Cerebellar nuclear complex (tissue), 1 donor: ENCODE measurements at places on chromosomes 6 and 20.

GRCh38 chr6:156970595-156971112 lies 193.5 kb downstream of the ARID1B start:
- DNase-seq: no peak

DNA sequence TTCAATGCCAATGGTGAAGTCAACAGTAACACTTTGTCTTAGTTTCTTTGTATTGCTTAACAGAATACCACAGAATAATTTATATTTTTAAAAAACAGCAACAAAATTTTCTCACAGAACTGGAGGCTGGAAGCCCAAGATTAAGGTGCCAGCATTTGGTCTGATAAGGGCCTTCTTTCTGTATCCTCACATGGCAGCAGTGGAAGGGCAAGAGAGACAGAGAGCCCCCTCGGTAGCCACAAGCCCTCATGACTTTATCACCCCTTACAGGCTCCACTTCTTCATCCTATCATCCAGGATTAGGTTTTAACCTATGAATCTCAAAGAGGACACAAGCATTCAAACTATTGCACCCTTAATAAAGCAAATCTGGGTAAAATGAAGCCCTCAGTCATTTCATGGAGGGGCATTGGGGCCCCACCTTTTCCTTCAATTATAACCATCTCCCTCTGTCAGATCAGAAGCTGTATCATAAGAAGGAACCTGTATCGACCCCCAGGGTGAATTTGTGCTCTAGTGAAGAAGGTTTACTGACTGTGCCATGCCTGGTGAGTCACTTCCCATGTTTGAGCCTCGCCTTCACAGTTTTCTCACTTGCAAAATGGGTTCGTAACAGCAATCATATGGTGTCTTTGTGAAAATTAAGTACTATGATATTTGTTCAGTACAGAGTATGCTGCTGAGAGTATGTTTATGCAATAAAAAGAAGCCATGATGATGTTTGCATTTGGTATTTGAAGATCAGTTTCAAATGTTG lies 178.2 kb downstream of the LRFN2 start:
- no peak for DNase-seq

DNA sequence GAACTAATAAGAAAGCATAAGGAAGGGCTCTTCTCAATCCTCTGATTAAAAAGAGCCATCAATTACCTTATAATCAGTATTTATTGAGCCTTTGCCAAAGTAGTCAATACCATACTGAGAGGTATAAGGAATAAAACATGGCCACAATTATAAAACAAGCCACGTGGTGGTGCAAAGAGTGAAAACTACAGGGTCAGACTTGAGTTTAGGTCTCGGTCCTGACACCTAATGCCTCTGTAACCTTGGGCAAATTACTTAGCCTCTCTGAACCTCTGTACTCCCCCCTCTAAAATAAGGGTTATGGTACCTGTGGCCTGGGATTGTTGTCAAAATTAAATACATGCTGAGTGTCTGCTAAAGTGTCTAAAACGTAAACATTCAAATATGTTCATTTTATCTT lies 11.8 kb downstream of the TRIM10 start:
- no peak for DNase-seq

DNA sequence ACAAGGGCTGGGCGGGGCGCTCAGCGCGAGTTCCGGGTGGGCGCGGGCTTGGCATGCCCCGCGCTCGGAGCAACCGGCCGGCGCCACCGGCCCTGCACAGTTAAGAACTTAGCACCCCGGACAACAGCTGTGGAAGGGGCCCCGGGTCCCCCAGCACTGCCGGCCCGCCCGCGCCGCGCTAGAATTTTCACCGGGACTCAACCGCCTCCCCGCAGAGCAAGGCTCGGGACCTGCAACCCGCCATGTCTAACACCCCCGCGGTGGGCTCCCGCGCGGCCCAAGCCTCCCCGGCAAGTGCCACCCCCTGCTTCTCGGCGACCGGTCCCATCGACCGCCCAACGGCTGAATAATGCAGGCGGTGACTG lies 5.2 kb upstream of the PSMG4 start:
- DNase-seq: no peak

DNA sequence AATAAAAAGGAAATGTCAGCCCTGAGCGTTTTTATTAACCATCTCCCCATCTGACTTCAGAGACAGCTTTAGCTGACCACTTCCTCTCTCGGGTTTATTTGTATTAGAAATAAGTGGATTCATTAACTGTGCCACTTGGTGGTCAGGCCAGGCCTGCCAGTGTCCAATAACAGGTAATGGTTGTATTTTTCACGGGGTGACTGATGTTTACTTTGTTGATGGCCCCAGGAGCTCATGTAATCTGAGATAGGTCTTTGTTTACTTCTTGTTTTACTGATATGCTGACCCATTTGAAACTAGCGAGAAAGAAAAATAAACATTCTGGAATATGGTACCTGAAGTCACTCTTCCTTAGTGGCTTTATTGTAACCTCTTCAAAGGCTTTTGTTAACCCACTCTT lies 504.3 kb upstream of the SLC35B3 start:
- DNase-seq: no peak

GRCh38 chr6:168106633-168107005 lies 27.6 kb upstream of the FRMD1 start:
- DNase-seq: no peak

GRCh38 chr6:91482498-91482897 lies 895.6 kb upstream of the MAP3K7 start:
- no peak for DNase-seq

- no peak for DNase-seq
Observed at GRCh38 chr20:23222531-23223200, 127.9 kb upstream of the NXT1 start.

GRCh38 chr20:34604980-34605788 lies 46.7 kb downstream of the MAP1LC3A start:
- DNase-seq: no peak

GRCh38 chr6:162713974-162714780 lies 13.4 kb downstream of the PRKN start:
- no peak for DNase-seq

- DNase-seq: no peak
Observed at GRCh38 chr6:128885381-128885780, 2.4 kb downstream of the LAMA2 start.

GRCh38 chr20:53621482-53622246 lies 28.0 kb upstream of the ZNF217 start:
- no peak for DNase-seq

- no peak for DNase-seq
Observed at GRCh38 chr20:33893314-33893713, 82.2 kb downstream of the CHMP4B start.

GRCh38 chr6:131065112-131065823 lies 2.2 kb upstream of the EPB41L2 start:
- DNase-seq: no peak

GRCh38 chr6:98836025-98836961 lies 1.9 kb downstream of the POU3F2 start:
- no peak for DNase-seq

DNA sequence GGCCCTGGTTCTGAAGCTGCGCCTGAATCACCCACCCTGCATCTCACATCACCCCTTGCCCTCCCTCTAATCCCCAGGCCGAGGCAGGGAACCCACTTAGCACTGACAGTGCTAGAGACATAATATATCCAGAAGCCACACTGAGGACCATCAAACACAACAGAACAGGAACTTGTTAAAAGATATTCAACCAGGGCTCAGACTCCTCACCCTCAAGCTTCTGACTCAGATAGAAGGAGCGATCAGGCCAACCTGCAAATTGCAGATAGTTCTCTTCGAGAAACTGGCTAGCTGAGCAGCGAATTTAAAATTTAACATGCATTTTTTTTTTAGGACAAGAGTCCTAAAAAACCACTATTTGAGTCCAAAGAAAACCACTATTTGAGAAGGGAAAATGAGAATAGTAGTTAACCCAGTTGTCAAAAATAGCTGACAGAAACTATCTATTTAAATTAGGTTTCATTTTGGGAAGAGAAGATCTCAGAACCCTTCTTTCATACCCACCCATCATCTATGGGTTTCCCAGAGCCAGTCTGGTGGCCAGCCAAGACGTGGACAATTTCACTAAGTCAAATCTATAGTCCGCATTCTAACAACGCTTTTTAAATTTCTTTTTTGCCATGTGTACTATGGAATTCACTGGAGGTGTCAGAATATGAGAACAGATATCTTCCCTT lies 95.6 kb downstream of the OPRM1 start:
- DNase-seq: no peak

DNA sequence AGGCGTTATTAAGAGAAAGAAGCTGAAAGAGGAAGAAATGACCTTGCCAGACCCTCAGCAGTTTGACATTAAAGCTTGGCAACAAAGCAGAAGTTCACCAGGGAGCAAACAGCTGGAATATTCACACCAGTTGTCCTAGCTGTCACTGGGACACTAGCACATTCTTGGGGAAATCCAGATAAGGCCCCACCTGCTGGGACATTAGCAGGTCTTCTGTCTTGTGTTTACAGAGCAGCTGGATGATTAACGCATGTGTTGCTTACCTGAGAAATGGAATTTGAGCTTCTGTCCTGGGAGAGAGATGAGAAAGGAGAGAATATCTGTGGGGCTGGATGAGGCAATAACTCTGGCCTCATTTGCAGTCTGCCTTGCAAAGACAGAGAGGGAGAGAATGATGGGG lies 137.6 kb upstream of the RIN2 start:
- no peak for DNase-seq

DNA sequence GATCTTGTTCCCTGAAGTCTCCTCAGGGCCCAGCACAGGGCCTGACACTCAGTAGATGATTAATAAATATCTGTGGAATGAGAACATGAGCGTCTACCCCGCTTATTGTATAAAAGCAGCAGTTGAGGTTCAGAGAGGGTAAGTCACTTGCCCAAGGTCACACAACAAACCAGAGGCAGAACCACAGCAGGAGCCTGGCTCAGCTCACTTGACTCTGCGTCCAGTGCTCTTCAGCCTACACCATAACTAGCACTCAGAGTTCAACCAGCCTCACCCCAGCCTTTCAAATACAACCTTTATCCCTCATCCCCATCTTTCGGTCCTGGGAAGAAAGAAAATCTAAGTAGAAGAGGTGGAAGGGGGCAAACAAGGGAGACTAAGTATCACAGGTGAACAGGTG lies 24.9 kb upstream of the NOL4L start:
- no peak for DNase-seq

GRCh38 chr6:137402143-137402680 lies 92.0 kb downstream of the OLIG3 start:
- DNase-seq: no peak

GRCh38 chr20:37356387-37356786 lies 10.4 kb downstream of the SRC start:
- no peak for DNase-seq

- DNase-seq: no peak
Observed at GRCh38 chr6:7905416-7905815, 5.2 kb downstream of the TXNDC5 start.

GRCh38 chr6:98777762-98778161 lies 56.6 kb upstream of the POU3F2 start:
- DNase-seq: no peak

GRCh38 chr6:24740861-24741260 lies 21.9 kb upstream of the C6orf62 start:
- no peak for DNase-seq

- no peak for DNase-seq
Observed at GRCh38 chr20:12372557-12372956, 454.9 kb downstream of the BTBD3 start.

DNA sequence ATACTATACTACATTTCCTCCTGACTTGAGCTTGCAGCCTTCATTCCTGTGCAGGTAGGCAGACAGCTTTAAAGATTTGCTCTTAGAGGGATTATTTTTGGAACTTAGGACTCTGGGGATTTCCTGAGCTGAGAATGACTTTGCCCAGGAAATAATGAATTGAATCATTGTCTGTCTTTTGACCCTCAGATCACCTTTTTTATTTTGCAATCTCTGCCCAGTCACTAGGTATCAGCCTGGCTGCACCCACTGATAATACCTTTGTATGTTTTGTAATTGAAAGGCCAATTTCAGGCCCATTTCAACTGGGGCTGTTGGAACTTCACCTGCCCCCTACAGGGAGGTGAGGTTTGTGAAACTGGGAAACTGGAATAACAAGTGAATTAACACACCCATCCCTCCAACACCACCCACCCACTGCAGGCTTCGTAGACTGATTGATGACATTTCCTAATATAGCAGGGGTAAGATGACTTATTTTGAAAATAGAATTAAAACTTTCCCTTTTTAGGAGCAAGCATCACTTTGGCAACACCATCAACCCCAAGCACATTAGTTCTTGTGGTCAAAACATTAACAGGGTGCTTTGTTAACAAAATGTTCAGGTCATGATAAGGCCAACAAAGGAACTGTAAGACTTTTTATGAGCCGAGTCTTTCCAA lies 157.1 kb upstream of the CENPW start:
- no peak for DNase-seq

DNA sequence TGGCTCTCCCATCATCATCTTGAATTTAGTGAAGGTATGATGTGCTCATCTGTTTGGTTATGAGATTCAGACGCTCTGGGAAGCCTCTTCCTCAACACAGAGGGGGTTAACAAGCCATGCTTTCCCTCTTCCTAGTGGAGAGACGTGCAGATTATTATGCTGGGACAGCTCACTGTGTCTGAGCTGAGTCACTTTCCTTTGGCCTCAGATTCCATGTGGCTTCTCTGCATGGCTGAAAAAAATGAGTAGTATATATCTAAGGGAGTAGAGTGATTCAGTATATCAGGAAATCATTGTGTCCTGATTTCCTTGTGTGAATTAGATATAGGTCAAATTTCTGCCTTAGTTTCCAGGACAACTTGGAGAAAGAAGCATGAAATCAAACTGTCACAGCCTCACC lies 52.6 kb downstream of the FIG4 start:
- no peak for DNase-seq

GRCh38 chr6:163170294-163170883 lies 244.1 kb upstream of the QKI start:
- no peak for DNase-seq

DNA sequence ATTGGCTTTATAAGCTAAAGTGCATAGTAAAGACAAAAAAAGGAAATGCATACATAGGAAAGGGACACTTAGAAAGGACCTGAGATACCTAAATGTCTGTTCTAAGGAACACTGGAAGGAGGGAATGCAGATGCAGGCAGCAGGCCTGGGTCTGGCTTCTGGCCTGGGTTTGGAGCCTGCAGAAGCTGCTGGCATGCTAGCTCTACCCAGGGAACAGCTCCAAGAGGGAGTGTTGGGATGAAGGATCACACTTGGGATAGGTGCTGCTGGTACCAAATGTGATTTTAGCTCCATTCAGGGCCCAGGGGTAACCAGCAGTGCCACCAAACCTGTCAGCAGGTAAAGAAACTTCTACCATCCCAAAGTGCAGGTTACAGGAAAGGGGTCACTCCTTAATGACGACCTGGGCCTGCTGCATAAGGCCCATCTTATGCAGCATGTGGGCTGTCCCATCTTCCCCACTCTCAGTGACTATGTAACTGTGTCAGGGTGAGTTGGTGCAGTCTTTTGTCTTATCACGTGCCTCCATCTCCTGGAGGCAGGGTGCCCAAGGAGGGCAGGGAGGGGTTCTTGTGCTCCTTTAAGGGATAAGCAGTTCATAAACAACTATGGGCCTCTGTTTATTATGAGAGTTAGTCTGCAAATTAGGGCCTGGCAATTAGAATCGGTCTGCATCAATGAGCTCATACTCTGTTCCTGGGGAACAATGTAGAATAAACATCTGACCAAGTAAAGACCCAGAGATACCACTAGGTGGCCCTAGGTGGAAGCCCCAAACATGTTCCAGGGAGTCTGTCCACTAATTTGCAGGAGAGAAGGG lies 26.9 kb downstream of the DDX27 start:
- DNase-seq: no peak
